Activated T-cell treated with anti-CD3 and anti-CD28 coated beads, Interleukin-2, amount 50 U/mL, for 72 hours (primary cell): ENCODE measurements at places on chromosomes 7 and 10. TPM values are rescaled to one million over a fixed set of nuclear protein-coding genes. Genes with fewer than 3 reads are reported as not detected.

Gene EXOC4
- 76.3 TPM for total RNA-seq

Gene BCCIP
- 56.8 TPM for total RNA-seq

GRCh38 chr10:101224910-101225823 is 4.1 kb downstream of the LBX1 start:
- H3K27me3 ChIP-seq = peaks cover 80% of the 10 kb centered on the region
- peaks cover 31% of the 10 kb centered on the region for H3K4me1 ChIP-seq
- H3K4me3 ChIP-seq = peak overlapping the region; percentile 62
- peak overlapping the region; percentile 47 for H3K27ac ChIP-seq
- no peak for DNase-seq

DNA sequence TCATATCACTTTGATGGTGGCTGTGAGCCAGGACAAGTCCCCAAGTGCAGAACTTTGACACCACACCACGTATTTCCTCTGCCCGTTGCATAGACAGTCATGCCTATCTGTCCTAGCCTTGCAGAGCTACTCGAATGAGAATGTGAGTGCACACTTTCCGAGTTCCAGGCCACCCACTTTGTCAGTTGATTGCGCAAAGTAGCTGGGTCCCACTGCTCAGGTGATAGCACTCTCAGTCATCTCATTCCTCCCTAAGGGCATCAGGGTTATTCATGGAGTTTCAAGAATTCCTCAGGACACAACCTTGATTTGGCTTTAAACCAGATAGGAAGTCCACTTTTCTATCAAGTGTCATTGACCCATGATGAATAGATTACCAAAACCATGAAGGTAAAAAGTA is 19.3 kb downstream of the LSM5 start:
- H3K27ac ChIP-seq = no peak overlapping the region
- no peaks in the 10 kb centered on the region for H3K4me1 ChIP-seq
- no peaks in the 10 kb centered on the region for H3K36me3 ChIP-seq
- DNase-seq = no peak

DNA sequence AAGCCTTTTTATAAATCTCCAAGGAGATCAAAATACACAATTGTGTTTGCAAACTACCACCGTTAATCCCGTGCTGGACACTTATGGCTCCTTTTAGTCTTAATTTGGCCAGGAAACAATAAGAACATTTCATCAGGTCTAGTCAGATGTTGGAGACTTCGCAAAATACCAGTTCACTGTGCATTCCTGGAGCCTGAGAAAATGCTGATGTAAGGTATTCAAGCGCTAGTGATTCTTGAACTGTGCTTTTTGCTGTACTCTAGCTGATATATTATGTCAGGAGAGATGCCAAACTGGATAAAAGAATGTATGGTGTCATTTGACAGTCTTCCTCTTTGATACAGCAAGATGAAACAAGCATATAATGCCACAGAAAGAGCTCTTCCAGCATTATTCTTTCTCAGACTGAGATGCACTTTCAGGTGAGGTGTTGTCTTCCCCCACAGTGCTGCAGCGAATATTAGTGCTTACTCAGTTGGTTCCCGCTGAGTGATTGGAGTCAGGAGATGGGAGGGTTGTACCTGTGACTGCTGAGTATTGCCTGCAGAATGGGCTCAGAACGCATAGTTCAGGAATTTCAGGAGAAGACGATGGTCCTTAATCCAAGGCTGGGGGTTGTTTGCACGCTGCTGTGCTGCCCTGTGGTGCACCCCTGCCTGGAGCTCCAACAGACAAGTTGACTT is 59.2 kb downstream of the OGDH start:
- H3K36me3 ChIP-seq = peaks cover 19% of the 10 kb centered on the region
- DNase-seq = no peak
- H3K27me3 ChIP-seq = no peaks in the 10 kb centered on the region
- peak overlapping the region; percentile 72 for H3K27ac ChIP-seq
- no peaks in the 10 kb centered on the region for H3K4me1 ChIP-seq
- H3K4me3 ChIP-seq = no peak overlapping the region

DNA sequence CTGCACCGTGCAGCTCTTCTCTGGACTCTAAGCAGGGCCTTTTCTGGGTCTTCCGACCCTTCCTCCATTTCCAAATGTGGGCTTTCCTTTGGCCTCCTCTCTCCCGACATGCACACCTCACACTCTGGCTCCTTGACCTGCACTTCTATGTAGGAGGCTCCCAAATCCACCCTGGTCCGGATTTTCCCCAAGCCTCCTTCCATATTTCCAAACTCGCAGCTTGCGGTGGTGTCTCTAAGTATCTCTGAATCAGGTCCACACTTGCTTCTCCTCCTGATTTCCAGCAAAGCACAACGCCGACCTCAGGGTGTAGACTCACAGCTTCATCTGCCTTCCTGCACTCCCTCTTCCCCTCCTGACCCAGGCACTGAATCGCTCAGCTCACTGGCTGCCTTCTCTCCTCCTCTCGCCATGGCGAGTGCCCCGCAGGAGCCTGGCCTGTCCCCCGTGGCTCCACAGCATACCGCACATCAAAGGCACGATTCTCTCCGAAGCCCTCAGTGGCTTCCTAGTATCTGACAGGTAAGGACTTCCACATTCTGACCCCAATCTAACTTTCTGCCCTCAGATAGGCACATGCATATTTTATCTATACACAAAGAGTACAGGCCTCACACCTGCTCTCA is 27.8 kb downstream of the DIP2C start:
- H3K27ac ChIP-seq = no peak overlapping the region
- peaks cover 19% of the 10 kb centered on the region for H3K27me3 ChIP-seq
- DNase-seq = no peak
- H3K4me3 ChIP-seq = no peak overlapping the region
- no peaks in the 10 kb centered on the region for H3K4me1 ChIP-seq

GRCh38 chr10:58918887-58919286 is 257.6 kb upstream of the PHYHIPL start:
- DNase-seq = no peak
- no peaks in the 10 kb centered on the region for H3K36me3 ChIP-seq
- H3K4me1 ChIP-seq = no peaks in the 10 kb centered on the region
- H3K27me3 ChIP-seq = peaks cover 5% of the 10 kb centered on the region
- no peak overlapping the region for H3K4me3 ChIP-seq

DNA sequence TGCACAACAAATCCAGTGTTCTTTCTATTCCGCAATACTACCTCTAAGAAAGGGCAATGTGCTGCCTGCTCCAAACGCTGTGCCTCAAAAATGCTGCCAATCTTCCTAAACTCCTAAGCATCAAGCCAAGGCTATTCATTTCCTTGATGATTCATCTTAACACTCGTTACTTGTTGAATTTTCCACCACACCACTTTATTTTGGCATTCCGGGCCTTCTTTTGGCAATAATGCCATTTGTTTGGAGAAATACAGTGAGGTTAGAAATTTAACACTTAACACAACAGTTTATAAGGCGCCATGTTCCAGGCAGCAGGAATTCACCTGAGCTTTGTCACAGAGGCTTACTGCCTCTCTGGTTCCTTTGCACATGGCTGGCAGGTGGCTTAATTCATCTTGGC is 82.6 kb upstream of the ABCB5 start:
- H3K27me3 ChIP-seq = no peaks in the 10 kb centered on the region
- no peak overlapping the region for H3K4me3 ChIP-seq
- H3K36me3 ChIP-seq = no peaks in the 10 kb centered on the region
- no peaks in the 10 kb centered on the region for H3K4me1 ChIP-seq
- no peak overlapping the region for H3K27ac ChIP-seq

DNA sequence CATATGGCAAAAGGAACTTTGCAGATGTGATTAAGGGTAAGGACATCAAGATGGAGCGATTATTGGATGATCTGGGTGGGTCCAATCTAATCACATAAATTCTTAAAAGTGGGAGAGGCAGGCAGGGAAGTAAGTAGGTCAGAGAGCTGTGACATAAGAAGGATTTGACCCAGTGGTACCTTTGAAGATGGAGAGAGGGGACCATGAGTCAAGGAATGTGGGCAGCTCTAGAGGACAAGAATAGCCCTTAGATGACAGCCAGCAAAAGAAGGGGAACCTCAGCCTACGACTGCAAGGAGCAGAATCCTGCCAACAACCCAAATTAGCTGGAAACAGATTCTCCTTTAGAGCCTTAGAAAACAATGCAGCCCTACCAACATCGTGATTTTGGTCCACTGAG is 34.5 kb downstream of the LAMB1 start:
- DNase-seq = no peak
- peaks cover 10% of the 10 kb centered on the region for H3K27me3 ChIP-seq
- no peak overlapping the region for H3K27ac ChIP-seq
- H3K36me3 ChIP-seq = no peaks in the 10 kb centered on the region
- no peak overlapping the region for H3K4me3 ChIP-seq

GRCh38 chr10:103295374-103296015 is 18.6 kb downstream of the INA start:
- H3K4me3 ChIP-seq = no peak overlapping the region
- DNase-seq = no peak
- no peaks in the 10 kb centered on the region for H3K36me3 ChIP-seq
- peaks cover 1% of the 10 kb centered on the region for H3K27me3 ChIP-seq

Gene WDFY4
- 1.7 TPM for total RNA-seq
